ENCODE measurements at places on chromosomes 7 and 10.

- no peak for DNase-seq
These were observed 139.1 kb upstream of the CSTF2T start for GRCh38 chr10:51838471-51838870.

GRCh38 chr7:127566242-127566641 lies 19.2 kb downstream of the GCC1 start:
- DNase-seq = no peak

- no peak for DNase-seq
These were observed 29.9 kb upstream of the DDX50 start for GRCh38 chr10:68871105-68871711.

- DNase-seq = no peak
These were observed 30.4 kb upstream of the SHH start for GRCh38 chr7:155842496-155843265.

DNA sequence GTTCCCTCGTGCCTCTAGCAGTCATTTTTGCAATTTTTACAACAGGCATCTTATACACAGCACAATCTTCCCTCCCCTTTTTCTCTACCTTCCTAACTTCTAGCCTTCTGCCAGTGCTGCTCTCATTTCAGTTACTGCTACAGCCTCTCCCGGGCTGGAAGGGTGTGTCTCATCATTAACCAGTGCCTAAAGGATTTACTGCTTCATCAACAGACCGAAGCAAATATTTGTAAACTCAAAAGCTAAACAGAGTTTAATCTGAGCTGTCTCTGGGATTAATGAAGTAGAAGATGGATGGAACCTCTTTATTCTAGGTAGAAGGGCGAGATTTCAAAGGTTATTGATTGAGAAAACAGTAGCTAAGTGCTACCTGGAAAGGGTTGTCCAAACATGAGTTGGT lies 94.3 kb downstream of the PRPF18 start:
- no peak for DNase-seq

- DNase-seq = no peak
These were observed 47.8 kb upstream of the CSTF2T start for GRCh38 chr10:51747216-51747615.

- DNase-seq = no peak
These were observed 2.0 kb downstream of the PPP3CB start for GRCh38 chr10:73493781-73494180.

DNA sequence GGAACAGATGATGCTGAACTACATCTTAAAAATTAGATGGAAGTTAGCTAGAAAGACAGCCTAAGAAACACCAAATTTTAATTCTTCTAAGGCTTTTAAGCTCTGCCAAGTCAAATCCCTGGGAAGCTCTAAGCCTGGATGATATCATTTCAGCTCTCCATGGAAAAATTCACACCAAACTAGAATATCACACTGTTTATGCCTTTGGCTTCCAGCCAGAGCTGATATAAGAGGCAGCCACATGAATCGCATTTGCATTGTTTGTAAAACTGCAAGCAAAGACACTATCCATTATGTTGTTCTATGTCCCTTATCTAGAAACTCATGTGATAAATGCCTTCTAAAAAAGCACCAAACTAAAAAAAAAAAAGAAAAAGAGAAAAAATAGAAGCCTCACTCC lies 430.4 kb downstream of the GRID1 start:
- no peak for DNase-seq

DNA sequence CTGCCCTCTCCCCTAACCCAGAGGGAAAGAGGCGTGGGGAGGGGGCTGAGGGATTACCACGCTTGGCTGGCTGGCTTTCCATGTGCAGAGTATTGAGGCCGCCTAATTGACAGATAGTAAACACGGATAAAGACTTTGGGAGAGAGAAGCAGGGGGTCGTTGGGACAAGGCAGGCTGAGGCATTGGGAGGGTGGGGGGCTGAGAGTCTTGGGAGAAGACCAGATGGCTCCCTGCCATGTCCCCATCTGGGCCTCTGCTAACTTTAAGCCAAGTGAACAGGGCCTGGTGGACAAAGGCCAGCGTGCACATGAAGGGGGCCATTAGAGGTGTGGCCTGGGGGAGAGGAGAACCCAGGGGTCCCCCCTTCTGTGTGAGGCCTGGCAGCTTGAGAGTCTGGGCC lies 55.4 kb upstream of the MXI1 start:
- no peak for DNase-seq

- no peak for DNase-seq
These were observed 246.0 kb upstream of the PHF14 start for GRCh38 chr7:10727636-10728035.

GRCh38 chr10:24730811-24731210 lies 7.1 kb upstream of the ARHGAP21 start:
- no peak for DNase-seq

DNA sequence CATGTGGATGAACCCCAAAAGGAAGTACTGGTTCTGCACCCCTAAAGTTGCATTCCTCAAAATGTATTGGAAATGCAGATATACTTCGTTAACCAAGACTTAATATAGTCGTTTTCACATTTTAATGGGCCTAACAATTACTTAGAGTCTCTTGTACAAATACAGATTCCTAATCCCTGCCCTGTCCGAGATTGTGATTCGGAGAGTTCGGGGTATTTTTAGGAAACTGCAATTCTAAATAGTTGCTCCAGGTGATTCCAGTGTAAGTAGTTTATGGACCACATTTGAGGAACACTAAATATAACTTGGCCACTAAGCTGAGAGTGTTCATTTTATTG lies 830 bp downstream of the TRUB1 start:
- DNase-seq = no peak

- no peak for DNase-seq
These were observed 13.2 kb downstream of the ZMIZ1 start for GRCh38 chr10:79082035-79082373.

DNA sequence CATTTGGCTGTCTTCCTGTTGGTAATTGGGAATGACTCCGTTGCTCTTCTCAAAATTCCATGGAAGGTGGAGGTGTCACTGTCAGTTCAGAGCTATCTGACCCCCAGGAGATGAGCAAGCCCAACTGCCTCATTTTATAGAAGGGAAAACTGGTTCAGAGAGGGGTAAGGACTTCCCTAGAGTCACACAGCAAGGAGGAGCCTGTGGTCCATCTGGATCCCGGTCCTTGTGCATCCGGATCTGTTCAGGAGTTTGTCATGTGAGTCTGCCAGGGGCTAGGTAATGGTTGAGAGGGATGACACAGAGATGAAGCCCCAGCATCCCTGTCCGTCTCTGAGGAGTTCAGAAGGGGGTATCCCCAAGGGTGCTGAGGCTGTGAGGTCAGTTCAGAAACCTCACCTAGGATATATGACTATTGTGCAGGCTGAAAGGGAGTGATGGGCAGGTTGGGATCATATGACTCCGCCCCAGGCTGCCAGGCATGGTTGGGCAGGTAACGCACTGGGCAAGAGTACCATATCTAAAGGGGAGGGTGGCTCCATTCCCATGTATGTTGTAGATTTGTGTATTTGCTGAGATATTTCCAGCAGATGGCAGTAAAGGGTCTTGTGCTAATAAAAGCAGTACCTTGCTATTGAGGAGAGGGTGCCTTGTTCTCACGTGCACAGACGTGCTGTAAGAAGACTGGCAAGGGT lies 16.0 kb upstream of the SLC29A3 start:
- DNase-seq = peak; percentile 82

GRCh38 chr7:1418505-1419309 lies 40.6 kb downstream of the MICALL2 start:
- no peak for DNase-seq

DNA sequence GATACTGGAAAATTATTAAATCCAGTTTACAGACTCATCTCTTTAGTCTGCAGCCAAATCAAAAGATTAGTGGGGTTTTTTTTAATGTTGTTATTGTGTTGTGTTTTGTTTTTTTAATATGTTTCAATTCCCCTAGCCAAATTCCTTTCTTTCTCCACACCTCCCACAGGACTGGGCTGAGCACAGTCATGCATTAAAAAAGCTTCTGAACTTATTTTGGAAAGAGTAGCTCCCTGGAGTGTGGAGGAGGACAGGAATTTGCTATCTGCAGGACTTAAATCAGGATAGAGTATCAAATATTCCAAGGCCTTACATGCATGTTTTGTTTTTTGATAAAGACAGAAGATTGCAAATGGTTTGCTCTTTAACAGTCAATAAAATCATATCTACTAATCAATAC lies 90.7 kb downstream of the GNAI1 start:
- DNase-seq = no peak

- no peak for DNase-seq
These were observed 110.2 kb downstream of the MYO3A start for GRCh38 chr10:26044141-26044749.

GRCh38 chr10:70169649-70170364 lies 507 bp downstream of the SAR1A start:
- DNase-seq = peak; percentile 55

DNA sequence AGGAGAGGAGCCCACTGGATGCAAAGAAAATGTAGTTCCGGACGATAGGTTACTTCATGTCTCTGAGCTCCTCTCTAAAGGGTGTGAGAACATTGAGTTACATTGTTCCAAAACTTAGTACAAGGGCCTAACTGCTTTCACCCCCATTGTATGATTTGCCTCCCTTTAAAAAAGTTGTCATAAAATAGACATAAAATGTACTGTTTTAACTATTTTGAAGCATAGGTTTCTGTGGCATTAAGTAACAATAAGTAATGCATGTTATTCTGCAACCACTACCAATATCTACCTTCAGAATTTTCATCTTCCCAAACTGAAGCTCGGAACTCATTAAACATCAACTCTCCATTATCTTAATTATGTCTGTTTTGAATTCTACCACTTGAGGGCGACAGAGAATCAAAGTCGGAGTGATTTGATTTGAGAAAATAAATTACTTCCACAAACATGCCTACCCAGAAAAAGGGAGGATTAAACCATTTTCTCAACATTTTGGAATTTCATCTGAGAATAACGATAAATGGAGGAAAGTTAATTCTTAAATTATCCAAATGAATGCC lies 2.7 kb downstream of the IGFBP1 start:
- peak; percentile 73 for DNase-seq

DNA sequence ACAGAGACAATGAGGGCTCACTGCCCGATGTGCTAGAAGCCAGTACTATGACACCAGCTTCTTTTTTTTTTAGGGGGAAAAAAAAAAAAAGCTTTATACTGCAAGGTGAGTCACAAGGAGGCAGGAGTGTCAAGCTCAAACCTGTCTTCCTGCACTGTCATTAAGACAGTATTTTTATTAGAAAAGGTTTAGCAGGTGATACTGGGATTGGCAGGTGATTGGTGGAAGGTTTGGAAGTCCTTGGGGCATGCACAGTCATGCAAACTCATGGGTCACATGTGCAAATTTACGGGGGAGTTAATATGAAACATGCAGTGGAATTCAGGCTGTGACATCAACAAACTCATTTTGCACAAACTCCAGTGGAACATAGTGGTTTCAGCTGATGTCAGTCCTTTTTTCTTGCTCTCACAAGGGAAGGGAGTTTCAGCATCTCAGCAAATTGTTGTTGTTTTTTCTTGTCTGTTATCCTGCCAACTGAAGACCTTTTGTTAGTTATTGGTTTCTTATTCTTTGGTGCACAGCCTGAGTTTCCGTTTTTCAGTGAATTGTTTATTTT lies 530.6 kb downstream of the ANKRD7 start:
- no peak for DNase-seq

DNA sequence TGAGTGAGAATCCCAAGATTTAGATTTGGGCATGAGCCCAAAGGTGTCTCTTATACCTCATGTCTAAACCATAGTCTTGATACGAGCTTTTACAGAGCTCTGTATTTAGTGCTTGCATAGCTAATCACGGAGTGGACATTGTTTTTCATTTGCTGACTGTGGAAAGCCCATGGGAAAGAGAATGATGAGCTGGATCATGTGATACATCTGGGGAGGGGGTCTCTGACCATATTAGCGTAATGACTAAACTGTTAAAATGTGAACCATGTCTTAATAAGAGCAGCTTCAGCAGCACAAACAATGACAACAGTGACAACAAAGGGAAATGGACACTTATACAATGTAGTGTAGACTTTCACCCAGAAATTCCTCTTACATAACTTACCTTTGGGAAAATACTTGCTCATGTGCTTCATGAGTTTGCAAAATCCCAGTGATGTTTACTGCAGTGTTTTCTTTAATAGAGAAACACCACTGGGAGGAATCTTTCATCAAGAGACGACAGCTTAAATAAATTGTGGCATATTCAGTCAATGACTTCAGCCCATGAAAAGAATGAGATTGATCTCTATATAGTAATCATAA lies 44.0 kb upstream of the ITGB1 start:
- no peak for DNase-seq
